OCI-LY7 (cell line): ENCODE measurements at places on chromosomes 16 and 17.

DNA sequence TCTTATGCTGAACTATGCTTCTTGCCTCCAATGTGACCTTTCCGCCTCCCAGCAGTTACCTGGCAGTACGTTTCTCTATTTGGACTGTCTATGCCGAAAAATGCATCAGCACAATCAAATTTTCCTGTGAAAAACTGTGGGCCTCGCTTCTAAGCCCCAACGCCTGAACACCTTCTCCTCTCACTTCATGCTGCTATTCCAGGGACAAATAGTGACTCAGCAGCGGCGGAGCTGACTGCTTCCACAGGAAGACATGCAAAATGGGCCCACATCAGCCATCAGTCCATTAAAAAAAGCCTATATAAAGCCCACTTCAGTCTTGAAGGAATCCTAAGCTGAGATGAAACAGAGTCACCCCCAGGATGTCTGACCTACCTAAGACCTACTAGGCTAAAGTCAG lies 10.5 kb upstream of the PIP4K2B start:
- DNase-seq: no peak

DNA sequence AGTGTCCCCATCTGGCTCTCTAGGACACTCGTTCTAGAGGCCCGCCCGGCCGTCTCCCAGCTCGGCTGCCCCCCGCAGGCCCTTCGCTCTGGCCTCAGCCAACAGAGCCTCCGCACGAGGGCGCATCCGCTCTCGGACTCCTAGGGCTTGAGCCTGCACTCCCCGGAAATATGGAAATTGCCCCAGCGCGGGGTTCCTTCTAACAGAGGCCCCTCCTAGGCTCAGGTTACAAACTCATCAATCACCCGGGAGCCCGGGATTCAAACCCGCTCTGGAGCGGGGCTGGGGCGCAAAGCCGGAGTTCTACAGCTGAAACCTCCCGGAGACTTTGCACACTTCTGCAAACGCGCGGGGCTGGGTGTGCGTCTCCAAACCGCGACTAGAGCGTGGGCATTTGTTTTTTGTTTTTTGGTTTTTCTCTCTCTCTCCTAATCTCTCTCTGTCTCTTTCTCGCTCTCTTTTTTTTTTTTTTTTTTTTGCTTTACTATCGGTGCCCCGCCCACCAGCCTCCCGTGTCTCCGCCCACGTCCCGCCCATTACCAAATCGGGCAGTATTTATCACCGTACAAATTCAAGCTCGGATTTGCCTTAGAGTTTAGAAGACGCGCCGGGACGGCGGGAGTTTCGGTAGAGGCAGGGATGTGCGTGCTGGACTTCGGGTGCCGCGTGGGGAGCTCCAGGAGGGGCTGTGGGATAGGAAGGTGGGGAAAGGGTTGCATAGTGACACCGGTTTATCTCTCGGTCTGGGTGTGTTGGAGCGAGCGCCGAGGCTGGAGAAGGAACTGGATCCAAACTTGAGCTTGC lies 2.4 kb upstream of the FOXL1 start:
- DNase-seq: peak; percentile 63

GRCh38 chr17:73772107-73772705 lies 128.0 kb upstream of the SDK2 start:
- no peak for DNase-seq

DNA sequence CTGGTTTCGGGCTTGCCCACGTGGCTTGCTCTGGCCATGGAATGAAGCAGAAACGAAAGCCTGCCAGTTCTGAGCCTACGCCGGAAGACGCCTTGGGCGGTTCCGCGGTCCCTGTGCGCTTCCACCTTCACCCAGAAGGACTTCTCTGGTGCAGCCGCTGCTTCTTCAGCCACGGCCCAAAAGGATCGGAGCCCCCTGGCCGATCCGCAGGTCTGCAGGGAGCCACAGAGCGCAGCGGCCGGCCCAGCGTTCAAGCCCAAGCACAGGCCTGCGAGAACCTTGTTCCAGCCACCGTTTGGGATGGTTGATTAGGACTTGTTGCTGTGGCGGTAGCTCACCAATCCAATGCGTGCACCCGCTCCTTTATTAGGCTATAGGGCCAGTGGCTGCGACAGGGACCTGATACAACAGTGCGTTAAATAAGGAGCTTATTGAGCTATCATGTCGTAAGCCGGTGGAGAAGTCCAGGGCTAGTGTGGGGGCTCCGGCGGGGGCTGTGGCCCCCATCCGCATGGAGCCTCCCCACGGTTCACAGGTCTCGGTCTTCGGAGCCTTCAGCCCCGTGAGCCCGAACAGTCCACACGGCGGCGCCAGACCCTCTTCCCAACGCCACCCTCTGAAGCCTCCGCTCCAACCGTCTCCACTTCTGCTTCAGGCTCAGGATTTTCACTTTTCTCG lies 10.2 kb upstream of the MPP2 start:
- DNase-seq: no peak

DNA sequence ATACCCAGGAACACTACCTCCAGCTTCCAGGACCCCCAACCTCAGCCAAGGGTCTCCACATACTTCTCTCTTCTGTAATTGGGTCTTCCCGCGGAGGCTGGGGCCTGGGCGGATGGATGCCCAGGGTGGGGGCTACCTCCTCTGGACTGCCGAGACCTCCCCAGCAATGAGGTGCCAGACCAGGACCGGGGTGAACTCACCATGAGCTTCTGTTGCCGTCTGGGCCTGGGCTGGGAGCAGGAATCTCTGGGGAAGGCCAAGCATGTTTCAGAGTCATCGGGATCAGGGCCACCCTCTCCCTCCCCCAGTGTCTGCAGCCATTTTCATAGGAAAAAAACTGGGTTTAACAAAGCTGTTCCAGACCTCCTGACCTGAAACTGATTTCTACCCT lies 10.3 kb upstream of the BAHCC1 start:
- no peak for DNase-seq

DNA sequence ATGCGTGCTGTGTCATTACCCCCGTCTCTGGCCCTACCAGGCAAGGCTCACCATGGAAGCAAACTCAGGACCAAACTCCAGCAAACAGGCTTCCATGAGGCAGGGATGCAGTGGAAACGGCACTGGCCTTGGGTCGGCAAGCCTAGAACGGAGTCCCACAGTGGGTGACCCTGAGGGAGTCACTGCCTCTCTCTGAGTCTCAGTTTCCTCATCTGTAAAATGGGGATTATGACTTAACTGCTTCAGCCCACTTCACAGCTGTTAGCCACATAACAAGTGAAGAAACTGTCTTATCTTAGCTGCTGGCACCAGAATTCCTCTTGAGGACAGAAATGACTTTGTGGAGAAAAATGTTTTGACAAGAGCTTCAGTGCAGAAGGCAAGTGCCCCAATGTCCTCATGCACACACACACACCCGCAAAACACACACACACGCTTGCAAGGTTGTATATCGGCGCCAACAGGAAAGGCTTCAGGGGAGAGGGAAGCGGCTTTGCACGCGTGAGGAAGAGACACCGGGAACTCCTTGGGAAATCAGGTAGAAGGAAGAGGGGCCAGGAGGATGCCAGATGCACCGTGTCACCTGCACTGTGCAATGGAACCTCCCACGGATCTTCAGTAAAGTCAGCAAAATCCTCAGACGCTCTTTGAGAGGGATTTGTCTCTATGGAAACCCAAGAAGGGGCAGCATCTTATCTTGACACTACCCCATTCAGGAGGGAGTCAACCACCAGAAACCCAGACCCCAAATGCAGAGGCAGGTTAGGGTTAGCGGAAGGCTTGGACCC lies 53.7 kb downstream of the GSG1L start:
- DNase-seq: no peak

GRCh38 chr16:86215233-86215978 lies 294.9 kb upstream of the FOXF1 start:
- DNase-seq: no peak

- no peak for DNase-seq
These were observed 53.8 kb upstream of the LYRM9 start for GRCh38 chr17:27947005-27947406.

- no peak for DNase-seq
These were observed 30.2 kb downstream of the XPO6 start for GRCh38 chr16:28181515-28181914.

DNA sequence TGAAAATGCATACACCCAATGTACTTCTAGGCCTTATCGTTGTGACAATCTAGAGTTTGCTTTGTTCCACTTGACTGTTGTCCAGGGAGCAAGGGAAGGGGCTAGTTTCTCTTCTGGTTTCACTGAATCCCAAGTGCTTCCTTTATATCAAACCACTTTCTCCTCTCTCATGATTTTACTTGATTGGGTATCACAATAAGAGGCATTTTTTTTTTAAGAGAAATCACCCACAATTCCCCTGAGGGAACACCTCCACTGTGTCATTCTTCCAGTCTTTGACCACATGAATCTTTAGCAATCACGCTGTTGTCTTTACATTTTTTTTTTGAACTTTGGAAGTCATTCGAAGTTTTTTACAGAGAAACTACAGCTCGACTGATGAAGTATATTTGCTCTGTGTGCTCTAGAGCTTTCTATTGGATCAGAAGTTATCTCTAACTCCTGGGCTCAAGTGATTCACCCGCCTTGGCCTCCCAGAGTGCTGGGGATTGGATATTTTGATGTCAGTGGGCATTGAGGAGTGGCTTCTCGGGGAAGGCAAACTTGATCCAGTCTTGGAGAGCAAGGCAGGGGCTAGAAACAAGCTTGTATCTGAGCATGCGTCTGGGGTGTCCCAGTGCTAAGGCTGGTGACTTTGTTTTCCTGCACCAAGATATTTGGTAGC lies 3.0 kb downstream of the CDH1 start:
- peak; percentile 27 for DNase-seq

- no peak for DNase-seq
These were observed 47.1 kb upstream of the NACA2 start for GRCh38 chr17:61638087-61638486.

DNA sequence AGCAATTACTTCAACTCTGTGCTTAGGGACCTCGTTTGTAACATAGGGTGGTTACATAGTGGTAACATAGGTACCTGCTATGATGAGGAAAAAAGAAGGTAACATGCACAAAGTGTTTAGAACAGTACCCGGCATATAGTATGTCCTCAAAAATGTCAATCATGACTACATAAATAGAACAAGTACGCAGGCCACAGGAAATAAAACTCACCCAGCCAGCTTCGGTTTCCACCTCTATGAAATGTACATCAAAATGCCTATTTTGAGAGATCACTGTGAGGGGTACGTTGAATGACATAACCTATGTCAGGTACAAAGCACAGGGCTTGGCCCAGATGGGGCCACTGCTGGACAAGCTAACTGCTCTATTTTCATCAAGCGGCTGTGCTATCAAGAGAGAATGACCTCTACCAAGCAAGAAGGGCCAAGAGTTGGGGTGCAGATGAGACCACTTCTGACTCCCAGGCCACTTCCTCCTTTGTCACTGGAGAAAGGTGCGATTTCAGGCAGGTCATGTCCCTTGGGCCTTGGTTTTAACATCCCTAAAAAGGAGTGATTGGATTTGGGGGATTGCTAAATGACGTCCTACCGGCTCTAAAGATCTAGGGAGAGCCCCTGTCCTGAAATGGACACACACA lies 45.4 kb downstream of the WSB1 start:
- DNase-seq: no peak

DNA sequence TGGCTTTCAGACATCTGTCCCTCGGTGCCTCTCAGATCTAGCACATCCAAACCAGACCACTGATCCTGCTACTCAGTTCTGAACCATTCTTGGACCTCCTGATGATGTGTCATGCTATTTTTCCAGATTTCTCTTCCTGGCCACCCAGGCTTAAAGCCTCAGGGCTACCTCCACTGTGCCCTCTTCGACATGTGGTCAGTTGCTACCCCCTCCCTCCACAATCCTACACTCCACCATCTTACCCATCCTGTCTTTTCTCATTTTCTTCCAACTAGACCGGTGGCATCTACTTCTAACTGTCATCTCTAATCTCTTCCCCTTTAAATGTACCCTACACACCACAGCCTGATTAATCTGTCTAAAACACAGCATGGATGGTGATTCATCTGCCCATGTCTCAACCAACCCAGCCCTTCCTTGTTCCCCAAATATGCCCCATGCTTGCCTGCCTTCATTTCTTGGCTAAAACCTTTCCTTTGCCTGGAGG lies 478.6 kb downstream of the SLC39A11 start:
- DNase-seq: no peak

DNA sequence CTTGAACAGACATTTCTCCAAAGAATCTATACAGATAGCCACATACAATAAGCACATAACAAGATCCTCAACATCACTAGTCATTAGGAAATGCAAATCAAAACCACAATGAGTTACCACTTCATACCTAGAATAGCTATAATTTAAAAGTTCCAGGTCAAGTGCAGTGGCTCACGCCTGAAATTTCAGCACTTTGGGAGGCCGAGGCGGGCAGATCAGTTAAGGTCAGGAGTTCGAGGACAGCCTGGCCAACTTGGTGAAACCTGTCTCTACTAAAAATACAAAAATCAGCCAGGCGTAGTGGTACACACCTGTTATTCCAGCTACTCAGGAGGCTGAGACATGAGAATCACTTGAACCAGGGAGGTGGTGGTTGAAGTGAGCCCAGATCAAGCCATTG lies 19.9 kb downstream of the RANBP10 start:
- peak; percentile 30 for DNase-seq

DNA sequence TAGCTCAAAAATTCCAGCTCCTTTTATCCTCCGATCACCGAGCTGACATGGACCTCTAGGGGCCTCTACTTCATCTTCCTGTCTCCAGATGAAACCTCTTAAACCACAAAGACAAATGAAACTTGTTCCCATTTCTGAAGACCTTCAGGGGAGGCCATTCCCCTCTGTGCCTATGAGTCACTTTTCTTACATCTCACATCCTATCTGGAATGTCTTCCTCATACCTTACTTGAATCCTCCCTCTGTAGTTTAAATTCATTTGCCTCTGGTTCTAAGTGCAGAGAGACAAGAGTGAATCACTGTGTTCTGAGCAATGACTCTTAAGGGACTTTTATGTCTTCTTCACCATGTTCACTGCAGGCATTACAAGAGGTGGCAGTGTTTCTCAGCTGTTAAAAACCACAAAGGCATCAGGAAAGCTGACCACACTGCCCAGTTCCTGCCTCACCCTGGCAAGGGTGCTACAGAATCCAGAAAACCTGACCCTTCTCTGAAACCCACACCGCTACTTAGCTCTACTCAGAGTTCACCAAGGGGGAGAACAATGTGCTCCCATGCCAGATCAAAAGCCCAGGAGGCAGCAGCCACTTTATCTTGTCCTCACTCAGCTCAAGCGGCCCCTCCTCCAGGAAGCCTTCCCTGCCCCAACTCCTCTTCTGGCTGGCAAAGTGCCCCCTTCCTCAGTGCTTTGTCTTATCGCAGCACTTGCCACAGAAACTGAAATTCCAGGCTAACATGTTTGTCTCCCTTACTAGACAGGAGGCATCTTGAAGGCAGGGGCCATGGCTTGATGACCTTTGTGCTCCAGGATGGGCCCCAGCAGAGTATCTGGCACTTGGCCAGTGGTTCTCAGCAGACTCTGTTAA lies 6.4 kb downstream of the CUEDC1 start:
- no peak for DNase-seq

DNA sequence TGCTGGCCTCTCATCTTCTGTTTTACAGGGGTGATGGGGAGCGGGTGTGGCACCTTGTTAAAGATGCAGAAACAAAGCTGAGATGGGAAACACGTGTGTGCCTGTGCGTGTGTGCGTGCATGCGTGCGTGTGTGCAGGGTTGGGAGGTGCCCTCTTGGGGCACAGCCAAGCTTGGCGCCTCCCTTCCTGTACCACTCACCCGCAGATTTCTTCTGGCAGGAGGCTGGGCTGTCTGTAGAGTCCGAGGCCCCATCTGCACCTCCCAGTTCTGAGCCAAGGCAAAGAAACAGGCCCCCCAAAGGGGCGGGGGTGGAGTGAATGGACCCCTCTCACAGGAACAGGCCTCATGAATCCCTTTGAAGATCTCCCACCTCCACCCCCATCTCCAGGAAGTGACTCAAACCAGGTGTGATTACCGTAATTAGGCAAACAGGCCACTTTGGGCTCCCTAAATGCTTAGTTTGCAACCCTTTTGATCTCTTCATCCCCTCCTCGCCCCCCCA lies 20.9 kb downstream of the TNS4 start:
- peak; percentile 67 for DNase-seq
